Glutamatergic neuron (in vitro differentiated cells): ENCODE measurements at places on chromosomes 16 and 17. TPM values are rescaled to one million over a fixed set of nuclear protein-coding genes. Genes with fewer than 3 reads are reported as not detected.

The PMP22 gene
- 0.56 TPM for total RNA-seq

The DBNDD1 gene
- total RNA-seq, result 77.8 TPM

The NECAB2 gene
- 112 TPM for total RNA-seq

The MPP2 gene
- 51.6 TPM for total RNA-seq

GRCh38 chr16:733382-734207, 6.7 kb downstream of the HAGHL start:
- H3K27ac ChIP-seq, result no peak overlapping the region
- peak; percentile 80 for DNase-seq
- H3K36me3 ChIP-seq, result no peaks in the 10 kb centered on the region
- no peaks in the 10 kb centered on the region for H3K4me1 ChIP-seq

DNA sequence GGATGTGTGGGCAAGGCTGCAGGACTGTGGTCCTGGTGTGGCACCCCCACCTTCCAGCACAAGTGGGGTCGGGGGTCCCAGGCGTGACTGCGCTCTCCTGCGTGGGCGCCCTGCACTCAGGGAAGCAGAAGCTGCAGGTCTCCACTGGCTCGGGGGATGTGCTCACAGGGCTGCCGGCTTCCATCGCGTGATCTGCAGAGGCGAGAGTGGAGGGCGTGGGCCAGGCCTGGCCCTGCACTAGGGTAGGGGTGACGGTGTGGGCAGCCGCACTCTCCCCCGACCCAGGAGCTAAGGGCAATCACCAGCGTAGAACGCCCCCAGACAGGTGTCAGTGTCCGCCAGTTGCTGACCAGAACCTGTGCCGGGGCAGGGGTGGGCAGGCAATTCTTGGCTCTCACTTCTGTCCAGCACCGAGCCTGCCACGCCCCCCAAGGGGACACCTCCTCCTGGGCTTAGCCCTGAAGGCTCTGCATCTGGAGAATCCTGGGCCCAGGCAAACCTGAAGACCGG, 32.3 kb downstream of the TNFRSF13B start:
- no peak for DNase-seq
- H3K4me1 ChIP-seq, result peaks cover 16% of the 10 kb centered on the region
- no peak overlapping the region for H3K27ac ChIP-seq
- no peak overlapping the region for H3K4me3 ChIP-seq
- H3K27me3 ChIP-seq, result peaks cover 7% of the 10 kb centered on the region
- H3K36me3 ChIP-seq, result no peaks in the 10 kb centered on the region

DNA sequence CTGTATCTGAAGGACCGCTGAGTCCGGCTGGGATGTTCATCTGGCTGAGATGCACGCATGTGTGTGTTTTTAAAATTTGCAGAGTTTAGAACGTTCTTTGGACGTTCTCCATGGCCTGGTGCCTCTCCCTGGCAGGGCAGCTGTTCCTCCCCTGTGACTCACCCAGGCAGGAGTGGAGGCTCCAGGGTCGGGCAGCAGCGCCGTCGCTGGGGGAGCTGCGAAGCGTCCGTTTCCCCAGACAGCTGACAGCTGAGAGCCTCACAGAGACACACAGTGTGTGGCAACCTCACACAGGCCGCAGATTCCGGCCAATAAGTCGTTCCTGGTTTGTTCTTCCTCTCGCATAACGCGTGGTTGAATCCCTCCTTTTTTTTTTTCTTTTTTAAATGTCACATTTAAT, 80.6 kb downstream of the OR1D5 start:
- no peak overlapping the region for H3K27ac ChIP-seq
- DNase-seq, result no peak
- H3K4me3 ChIP-seq, result no peak overlapping the region
- H3K27me3 ChIP-seq, result peaks cover 3% of the 10 kb centered on the region

- DNase-seq, result no peak
- no peak overlapping the region for H3K27ac ChIP-seq
- no peak overlapping the region for H3K4me3 ChIP-seq
- no peaks in the 10 kb centered on the region for H3K4me1 ChIP-seq
These were observed 5.0 kb upstream of the CCDC57 start for GRCh38 chr17:82217530-82218204.
